Amniotic epithelial cell (primary cell): ENCODE measurements at places on chromosomes 2 and 18.
A peak's percentile ranks its signal among the peaks of the same experiment; 100 is the strongest.

DNA sequence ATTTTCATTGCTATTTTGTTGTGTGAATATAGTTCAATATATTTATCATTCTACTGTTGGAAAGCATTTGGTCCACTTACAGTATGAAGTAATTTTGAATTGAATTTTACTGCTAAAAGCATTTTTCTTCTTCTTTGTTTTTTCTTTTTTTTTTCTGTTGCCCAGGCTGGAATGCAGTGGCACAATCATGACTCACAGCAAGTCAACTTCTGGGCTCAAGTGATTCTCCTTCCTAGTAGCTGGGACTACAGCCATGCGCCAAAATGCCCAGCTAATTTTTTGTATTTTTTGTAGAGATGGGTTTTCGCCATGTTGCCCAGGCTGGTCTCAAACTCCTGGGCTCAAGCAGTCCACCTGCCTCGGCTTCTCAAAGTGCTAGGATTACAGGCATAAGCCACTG lies 2.4 kb upstream of the ETAA1 start:
- DNase-seq: peak; percentile 64

- peak; percentile 41 for DNase-seq
Measured at GRCh38 chr2:221571551-221572218, 419 bp downstream of the EPHA4 start.

DNA sequence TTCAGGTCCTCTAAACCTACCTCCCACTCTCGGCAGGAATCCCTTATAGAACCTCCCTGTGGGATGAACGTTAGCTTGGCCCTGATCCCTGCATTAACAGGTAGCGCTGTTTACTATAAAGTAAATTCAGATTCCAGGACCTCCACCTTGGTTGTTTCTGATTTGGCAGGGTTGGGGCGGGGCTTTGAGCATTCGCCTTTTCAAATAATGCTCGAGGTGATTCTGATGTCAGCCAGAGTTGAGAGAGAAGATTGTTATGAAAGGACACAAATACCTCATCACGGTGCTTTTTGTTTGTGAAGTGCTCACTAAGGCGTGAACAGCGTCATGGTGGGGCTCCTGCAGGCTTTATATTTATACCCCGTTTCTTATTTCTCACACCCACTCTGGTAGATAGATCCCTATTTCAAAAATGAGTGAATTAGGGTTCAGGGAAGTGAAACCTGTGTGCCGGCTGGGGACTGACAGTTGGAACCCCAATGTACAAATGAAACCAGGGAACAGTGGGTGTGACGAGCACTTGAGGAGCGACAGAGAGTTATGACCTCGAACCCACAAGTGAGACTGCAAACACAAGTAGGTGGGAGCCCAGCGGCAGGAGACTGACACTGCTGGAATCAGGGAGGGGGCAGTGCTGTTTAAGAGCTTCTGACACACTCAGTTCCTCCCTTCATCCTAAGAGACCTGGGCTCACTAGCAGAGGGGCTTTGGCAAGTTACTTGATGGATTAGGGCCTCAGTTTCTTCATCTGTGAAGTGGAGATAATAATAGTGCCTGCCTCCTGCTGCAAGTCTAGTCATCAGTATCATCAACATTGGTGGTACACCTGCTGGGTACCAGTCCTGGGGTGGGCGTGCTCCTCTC lies 14.2 kb upstream of the CXCR4 start:
- DNase-seq: no peak

DNA sequence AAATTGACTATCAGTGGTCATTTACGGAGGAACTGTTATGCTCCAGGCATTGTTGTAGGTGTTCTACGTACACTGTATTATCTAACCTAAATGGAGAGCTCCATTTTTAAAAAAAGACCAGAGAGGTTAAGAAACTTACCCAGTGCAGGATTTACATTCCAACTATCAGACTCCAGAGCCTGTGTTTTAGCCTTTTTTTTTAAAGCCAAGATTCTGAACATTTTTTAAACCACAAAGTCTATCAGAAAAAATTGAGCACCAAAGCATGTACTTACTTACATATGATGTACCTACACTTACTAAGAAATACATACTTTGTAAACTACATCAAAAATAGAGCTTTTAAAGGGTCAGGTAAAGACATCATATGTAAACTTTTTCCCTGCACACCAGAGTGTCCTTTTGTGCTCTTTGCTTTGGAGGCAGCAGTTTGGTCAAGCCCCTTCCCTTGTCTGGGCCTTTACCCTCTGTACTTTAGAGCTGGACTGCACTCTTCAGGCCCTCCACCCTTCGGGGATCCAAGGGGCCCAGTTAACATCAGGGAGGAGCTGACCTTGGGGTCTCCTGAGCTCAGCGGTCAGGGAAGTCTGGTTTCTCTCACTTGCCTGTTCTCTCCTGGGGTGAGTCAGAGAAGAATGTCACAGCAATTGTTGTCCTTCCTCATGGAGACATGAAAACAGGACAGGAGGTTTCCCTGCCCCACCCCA lies 58.4 kb downstream of the ITGB1BP1 start:
- peak; percentile 81 for DNase-seq

- DNase-seq: no peak
Measured at GRCh38 chr2:100831831-100832230, 11.9 kb downstream of the NPAS2 start.

GRCh38 chr2:234446404-234447076 lies 50.3 kb downstream of the ARL4C start:
- DNase-seq: no peak

GRCh38 chr2:20381457-20381856 lies 30.8 kb upstream of the PUM2 start:
- DNase-seq: peak; percentile 34

DNA sequence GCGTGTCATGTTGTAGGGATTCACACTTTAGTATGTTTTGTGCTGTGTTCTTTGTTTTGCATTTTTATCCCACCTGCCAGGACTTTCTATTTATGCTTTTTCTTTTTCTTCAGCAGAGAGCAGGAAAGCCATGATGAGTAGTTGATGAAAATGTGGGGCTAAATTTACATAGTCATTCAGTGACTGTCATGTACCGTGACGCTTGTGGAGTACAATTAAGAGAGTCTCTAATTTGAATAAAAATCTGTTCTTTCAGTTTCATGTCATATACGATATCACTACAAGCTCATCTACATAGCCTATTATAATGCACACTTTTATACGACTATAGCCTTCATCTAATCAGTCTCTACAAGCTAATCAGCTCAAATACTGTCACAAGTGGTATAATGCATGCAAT lies 112.7 kb upstream of the SPATS2L start:
- no peak for DNase-seq

GRCh38 chr2:202099515-202099914 lies 26.5 kb downstream of the KIAA2012 start:
- DNase-seq: no peak

- DNase-seq: no peak
Measured at GRCh38 chr2:6919901-6920742, 2.9 kb downstream of the RNF144A start.

- DNase-seq: no peak
Measured at GRCh38 chr2:176174382-176174823, 14.1 kb upstream of the HOXD1 start.

- no peak for DNase-seq
Measured at GRCh38 chr2:48328942-48329723, 200.8 kb upstream of the STON1 start.

GRCh38 chr2:191148791-191149190 lies 2.0 kb downstream of the STAT4 start:
- no peak for DNase-seq

DNA sequence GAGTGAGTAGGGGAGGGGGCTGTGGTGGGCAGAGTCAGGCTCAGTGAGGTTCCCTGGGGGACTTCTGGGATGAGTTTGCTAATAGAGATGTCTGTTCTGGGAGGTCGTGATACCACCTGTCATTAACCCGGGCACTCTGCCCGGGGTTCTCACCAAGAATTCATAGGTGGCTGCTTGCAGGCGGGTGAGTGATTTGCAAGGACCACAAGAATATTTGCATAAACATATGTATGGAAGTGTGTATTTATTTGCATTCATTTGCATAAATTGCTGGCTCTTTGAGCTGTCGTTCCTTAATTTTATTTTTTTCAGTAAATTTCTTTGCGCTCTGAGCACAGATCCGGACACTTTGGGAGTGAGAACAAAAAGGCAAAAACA lies 260.0 kb downstream of the ATAD2B start:
- no peak for DNase-seq

DNA sequence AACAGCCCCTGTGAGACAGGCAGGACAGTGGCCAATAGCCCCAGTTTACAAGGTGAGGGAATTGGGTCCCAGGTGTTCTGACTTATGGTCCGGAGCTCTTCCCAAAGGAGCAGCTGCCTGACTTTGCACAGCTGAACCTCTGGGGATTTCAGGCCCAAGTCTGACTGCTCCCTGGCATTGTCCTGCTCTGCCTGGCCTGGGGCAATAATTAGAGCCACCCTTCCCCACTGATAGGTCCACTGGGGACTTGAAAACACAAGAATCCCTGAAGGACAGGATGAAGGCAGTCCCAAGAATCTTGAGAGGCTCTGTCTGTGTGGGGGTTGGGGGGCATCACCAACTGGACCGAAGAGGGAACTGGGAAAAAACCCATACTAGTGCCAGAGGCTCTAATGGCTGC lies 3.7 kb upstream of the FEV start:
- DNase-seq: no peak

- no peak for DNase-seq
Measured at GRCh38 chr2:157442636-157443035, 1.3 kb downstream of the CYTIP start.

- DNase-seq: no peak
Measured at GRCh38 chr2:186130748-186131641, 355.1 kb upstream of the ZC3H15 start.

GRCh38 chr2:178530625-178531142 lies 50.4 kb downstream of the PLEKHA3 start:
- DNase-seq: peak; percentile 44

DNA sequence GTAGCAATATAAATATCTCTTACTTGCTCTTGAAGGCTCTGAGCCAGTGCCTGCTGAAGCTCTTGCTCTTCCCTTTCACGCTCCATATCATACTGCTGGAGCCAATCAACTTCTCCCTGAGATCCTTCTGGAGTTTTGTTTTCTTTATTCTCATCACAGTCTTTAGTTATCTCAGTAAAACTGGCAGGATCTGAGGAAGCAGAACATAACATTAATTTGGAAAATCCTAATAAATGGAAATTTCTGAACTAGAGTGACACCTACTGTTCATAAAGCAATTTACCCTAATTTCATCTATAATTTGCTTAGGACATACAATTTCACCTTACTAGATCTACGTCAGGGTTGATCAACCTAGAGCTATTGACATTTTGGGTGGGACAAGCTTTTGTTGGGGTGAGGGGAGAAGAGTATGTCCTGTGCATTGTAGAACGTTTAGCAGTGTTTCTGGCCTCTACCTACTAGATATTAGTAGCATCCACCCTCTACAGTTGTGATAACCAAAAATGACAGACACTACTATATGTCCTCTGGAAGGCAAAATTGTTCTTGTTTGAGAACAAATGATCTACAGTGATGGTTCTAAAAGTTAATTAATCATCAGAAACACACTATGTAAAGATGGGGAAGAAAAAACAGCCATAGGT lies 47.2 kb downstream of the VIL1 start:
- DNase-seq: peak; percentile 39

GRCh38 chr2:161165811-161166210 lies 5.6 kb downstream of the TANK start:
- no peak for DNase-seq

GRCh38 chr2:241804326-241805229 lies 4.4 kb upstream of the NEU4 start:
- DNase-seq: peak; percentile 79

DNA sequence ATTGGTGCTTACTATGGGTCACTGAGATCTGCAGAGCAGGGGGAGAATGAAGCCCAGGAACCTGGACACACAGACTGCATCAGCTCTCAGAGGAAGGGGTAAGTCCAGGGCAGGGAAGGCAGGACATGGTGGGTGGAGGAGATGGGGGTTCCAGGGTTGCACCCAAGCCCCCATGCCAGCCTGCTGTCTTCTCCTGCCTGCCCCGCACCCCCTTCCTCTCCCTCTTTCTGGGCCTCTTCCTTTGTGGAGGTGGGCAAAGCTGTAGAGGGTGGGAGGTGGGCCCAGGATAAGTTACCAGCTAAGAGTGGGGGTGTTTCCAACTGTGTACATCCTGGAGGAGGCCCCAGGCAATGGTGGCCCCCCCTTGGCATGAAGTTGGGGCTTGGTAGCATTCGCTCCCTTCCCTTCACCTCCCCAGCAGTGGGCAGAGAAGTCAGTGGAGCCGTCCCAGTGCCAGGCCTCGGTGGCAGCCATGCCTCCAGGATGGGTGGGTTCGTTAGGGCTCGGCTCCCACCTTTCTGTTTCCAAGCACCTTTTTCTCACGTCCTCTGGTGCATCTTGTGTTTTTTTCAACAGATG lies 132.2 kb downstream of the CLIP4 start:
- no peak for DNase-seq

- DNase-seq: peak; percentile 51
Measured at GRCh38 chr2:43175020-43175441, 51.4 kb downstream of the ZFP36L2 start.

- peak; percentile 82 for DNase-seq
Measured at GRCh38 chr2:74915743-74916142, 42.7 kb upstream of the POLE4 start.

DNA sequence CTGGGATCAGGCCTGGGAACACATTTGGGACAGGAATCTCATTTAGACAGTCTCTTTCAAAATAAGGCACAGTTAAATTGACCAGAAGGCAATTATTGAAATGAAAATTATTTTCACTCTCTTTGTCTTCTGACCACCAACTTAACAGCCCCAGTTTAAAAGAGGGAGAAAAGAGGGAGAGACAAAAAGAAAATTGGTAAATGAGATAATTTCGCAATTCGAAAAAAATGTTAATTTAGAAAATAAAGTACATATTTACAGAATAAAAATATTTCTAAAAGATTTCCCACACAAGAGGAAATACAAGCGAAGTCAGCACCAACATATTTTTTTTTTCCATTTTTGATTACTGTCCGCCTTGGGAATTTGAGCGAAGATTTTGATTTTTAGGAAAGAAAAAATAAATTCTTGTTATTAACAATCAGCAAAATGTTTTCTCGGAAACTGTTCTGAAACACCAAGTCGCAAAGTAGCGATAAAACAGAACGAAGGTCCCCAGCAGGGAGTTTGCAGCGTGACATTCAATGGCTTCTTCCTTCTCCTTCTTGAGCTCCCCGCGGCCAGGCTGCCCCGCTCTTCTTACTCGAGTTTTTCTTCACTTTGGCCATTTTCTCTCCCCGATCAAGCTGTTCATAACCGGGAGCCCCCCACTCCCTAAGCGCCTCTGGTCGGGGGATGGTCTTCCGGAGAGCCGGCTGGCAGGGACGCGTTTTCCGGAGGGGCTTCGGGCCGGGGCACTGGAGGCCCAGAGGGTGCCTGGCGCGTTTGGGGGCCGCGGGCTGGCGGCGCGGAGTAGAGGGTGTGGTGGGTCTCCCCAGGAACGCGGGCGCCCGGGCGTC lies 5.0 kb downstream of the SP9 start:
- DNase-seq: no peak

- no peak for DNase-seq
Measured at GRCh38 chr18:37218022-37218590, 347.5 kb downstream of the CELF4 start.
